Stimulated activated CD4-positive, alpha-beta T cell treated with anti-CD3 and anti-CD28 coated beads, Interleukin-15, amount 100 ng/mL, for 1 hour (primary cell): ENCODE measurements at places on chromosomes 3 and 15.

GRCh38 chr15:63599401-63600000, 2.3 kb downstream of the FBXL22 start:
- DNase-seq, result peak; percentile 24

DNA sequence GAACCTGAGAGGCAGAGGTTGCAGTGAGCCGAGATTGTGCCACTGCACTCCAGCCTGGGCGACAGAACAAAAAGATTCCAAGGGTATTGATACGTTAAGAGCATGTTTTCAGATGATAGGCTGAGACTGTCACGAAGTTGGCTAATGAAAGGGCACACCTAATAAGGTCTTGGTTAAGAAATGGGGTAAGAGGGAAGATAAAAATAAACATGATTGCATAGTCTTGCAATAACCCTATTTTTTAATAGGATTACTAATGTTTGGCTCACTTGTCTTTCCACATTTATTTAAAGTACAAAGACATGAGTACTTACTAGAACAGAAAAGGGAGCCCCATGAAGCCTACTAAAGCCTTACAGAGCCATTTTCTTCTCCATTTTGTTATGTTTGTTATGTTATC, 109.0 kb downstream of the FRMD4B start:
- DNase-seq, result no peak

DNA sequence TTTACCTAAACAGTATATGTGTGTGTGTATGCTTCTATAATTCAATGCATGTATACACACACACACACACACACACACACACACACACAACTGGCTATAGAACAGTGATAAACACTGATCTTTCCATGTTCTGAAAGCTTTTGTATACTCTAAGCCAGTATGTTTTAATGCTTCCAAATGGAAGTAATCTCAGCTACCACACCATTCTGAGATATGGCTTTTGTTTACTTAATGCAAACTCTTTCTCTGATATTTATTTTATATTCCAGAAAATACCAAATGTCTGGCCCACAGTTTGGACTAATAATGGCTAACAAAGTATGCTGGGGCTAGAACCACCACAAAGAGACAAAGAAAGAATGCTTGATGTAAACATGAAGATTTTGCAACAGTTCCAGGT, 199.4 kb upstream of the ARHGEF26 start:
- no peak for DNase-seq

- no peak for DNase-seq
These were observed 133.1 kb upstream of the ABHD17C start for GRCh38 chr15:80562033-80562432.

- no peak for DNase-seq
These were observed 228.7 kb downstream of the VPS13C start for GRCh38 chr15:61831505-61831921.

- no peak for DNase-seq
These were observed 1.3 kb downstream of the CCDC80 start for GRCh38 chr3:112639455-112640225.

GRCh38 chr3:141460097-141460704, 26.6 kb upstream of the RASA2 start:
- DNase-seq, result peak; percentile 75

- no peak for DNase-seq
These were observed 273.9 kb downstream of the TIGIT start for GRCh38 chr3:114567771-114568170.

- no peak for DNase-seq
These were observed at the start of gene CFAP100 for GRCh38 chr3:126394179-126394976. TSS of gene CFAP100 (plus strand) at chr3:126394909. CDS start at chr3:126396001, 1,092 bp downstream.

- peak; percentile 5 for DNase-seq
These were observed at the start of gene PHLDB2 for GRCh38 chr3:111859061-111859973. TSS of gene PHLDB2 (plus strand) at chr3:111859265. CDS start at chr3:111884078, 24,813 bp downstream.

GRCh38 chr15:92843814-92844213, 56.3 kb upstream of the CHD2 start:
- no peak for DNase-seq

GRCh38 chr3:182969277-182969676, 11.1 kb downstream of the DCUN1D1 start:
- DNase-seq, result no peak

DNA sequence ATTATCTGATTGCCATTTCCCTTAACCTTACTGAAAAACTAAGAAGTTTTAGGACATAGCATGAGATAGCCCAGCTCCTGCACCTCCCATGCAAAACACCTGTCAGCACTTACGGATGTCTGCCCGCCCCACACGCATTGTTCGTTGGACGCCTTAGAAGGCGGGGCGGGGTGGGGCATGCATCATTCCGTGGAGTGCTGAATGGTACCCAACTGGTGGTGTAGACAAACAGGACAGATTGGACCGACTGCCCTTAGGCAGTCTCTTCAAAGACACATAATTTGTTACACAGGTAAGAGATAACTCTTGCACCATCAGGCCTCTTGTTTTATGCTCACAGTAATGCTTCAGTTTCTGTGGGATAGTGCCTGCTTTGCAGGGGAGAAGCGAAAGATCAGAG, 93.8 kb downstream of the SMAD6 start:
- no peak for DNase-seq

DNA sequence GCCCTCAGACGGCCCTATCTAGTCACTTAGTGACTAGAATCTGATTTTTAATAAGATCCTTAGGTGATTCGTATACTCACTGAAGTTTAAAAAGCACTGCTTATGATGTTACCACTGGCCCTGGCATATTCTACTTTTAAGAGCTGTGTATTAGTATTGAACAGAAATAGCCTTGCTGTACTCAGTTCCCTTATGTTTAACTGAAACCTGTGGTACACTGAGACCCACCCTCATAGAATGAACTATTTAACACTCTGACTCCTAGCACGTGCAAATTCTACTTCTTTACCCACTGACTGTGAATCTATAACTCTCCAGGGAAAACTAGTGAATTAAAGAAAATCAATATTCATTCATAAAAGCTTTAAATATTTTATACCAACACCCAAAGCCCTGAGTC, 108.9 kb downstream of the CCNL1 start:
- no peak for DNase-seq

DNA sequence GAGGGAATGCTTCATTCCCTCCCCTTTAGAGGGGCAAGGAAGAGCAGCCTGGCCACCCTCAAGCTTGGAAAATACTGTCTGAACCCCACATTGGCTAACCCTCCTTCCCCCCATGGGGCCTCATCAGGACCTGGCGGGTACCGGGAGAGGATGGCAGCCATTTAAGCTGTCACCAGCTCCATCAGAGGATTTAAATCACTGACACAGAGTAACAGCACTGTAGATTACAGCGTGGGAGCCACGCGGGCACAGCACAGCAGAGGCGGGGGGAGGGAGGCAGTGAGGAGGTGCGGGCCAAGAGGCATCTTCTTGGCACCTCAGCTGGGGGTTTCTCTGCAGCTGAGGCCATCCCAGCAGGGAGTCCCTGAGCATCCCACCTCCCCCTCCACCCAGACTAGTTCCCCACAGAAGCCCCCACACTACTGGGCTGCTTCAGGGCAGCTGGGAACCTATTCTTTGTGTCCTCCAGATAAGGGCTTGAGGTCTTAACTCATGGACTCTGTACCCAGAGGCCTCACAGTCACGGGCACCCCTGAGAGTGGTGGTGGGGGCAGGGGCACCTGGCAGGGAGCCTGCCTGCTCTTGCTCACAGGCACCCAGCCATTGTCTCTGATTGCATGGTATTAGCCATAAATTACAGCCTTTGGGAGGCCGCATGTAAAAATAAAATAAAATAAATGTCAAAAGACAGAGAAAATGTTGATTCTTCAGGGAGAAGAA, 21.9 kb upstream of the CACNA2D2 start:
- DNase-seq, result no peak

DNA sequence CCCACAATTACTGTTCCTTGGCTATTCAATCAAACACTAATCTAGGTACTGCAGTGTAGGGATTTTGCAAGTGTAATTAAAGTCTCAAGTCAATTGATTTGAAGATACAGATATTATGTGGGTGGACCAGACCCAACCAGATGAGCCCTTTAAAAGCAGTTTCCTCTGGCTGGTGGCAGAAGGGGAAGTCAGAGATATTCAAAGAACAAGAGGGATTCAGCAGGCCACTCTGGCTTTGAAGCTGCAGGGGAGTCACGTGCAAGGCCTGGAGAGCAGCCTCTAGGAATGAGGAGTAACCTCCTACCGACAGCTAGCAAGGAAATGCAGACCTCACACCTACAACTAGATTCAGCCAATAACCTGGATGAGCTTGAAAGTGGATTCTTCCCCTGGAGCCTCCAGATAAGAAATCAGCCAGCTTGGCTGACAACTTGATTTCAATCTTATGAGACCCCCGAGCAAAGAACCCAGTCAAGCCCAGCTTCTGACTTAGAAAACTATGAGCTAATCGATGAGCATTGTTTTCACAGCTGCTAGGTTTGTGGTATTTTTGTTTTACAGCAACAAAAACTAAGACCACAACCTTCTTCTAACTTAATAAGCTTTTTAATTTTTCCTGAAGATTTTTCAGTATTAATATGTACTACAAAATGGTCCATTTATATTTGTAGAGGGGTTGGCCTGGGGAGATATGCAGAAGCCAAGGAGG, 13.4 kb downstream of the HACD2 start:
- DNase-seq, result no peak

GRCh38 chr3:98778852-98779413, 15.8 kb downstream of the ST3GAL6 start:
- DNase-seq, result no peak

GRCh38 chr3:41974223-41974622, 12.3 kb upstream of the ULK4 start:
- DNase-seq, result no peak

- DNase-seq, result peak; percentile 20
These were observed 31.9 kb downstream of the EHD4 start for GRCh38 chr15:41940441-41940857.

DNA sequence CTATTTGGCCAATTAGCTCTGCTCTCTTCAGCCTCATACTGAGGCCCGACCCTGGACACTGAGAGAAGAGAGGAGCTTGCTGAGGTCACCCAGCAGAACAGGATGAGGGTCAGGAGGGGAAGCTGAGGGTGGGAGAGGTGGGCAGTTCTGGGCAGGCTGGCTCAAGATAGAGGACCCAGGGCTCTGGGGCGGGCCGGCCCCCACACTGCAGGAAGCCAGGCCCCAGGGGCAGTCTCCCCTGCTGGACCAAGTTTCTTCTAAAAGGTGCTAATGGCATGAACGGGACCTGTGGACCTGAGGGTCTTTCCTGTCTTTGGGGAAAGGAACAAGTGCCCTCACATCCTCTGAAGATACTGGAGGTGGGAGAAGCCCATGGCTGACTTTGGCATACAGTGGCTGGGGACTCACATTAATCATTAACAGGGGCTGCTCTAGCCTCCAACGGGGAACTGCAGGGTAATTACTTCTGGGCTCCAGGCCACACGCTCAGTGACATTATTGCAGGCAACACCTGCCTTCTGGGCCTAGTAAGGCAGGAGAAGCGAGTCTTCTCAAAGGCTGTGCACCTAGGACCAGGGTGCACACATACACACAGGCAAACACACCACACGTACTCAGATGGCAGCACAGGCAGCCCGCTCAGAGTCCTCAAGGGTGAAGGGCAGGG, 10.6 kb downstream of the HCN4 start:
- DNase-seq, result no peak

- DNase-seq, result no peak
These were observed 27.3 kb downstream of the LRRN1 start for GRCh38 chr3:3826521-3826920.

DNA sequence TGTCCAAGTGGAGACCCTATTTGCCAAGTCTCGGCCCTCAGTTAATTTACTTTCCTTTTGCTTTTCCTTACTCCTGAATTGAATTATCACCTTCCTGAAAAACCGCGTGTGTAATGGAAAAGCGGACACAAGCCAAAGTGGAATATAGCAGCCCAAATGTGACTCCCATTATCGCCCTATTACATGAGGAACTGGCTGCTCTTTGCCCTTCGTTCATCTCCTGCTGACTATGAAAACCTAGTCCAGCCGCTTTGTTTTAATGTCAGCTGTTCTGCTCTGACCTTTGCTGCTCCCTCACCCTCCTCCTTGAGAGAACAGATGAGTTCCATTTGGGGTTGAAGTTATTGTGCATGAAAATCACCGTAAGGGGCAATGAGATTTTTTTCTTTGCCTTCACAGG, 632.7 kb upstream of the SUCLG2 start:
- DNase-seq, result no peak

DNA sequence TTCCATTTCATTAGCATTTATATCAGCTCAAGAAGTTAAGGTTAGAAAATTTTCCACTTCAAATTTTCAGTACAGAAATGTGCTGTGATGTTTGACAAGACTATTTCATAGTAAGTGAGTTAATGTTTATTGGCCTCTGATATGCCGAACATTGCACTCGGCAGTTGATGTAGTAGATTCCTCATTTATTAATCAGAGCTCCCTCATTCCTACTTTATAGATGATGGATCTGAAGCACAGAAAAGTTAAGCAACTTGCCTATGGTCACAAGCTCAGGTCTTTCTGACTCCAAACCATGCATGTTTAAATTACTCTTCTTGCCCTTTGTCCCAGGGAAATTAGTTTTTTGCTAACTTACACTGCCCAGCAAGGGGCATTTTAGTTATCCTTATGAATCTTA, 92.0 kb downstream of the ATG7 start:
- DNase-seq, result no peak

GRCh38 chr3:119205209-119205608, 31.8 kb downstream of the UPK1B start:
- no peak for DNase-seq

DNA sequence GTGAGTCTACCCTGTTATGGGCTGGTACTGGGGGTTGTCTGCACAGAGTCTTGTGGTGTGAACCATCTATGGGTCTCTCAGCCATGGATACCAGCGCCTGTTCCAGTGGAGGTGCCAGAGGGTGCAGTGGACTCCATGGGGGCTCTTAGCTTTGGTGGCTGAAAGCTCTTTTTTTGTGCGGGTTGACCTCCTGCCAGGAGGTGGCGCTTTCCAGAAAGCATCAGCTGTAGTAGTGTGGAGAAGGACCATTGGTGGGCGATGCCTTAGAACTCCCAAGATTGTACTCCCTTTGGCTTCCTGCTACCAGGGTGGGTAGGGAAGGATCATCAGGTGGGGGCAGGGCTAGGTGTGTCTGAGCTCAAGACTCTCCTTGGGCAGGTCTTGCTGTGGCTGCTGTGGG, 602.6 kb downstream of the RSL24D1 start:
- no peak for DNase-seq

- DNase-seq, result no peak
These were observed 10.4 kb downstream of the NSMCE3 start for GRCh38 chr15:29259233-29259632.

DNA sequence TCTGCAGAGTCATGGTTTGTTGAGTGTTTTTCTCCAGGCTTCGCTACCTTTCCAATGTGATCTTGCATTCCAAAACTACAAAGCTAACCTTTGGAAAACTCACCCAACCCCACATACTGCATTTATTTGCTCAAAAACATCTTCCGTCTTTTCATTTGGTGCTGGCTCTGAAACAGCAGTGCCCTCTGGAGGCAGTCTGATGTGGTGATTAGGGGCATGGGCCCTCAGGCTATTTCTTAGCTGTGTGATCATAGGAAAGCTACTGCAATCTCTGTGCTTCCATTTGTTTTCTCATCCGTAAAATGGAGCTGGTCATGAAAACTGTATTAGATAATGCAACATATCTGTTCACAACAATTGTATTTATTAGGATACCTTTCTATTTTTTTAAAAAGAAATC, 47.0 kb downstream of the MTHFS start:
- DNase-seq, result no peak
